ENCODE measurements at places on chromosomes 1 and 21.

- no peak for DNase-seq
Measured at GRCh38 chr1:9253453-9254105, 19.0 kb downstream of the H6PD start.

DNA sequence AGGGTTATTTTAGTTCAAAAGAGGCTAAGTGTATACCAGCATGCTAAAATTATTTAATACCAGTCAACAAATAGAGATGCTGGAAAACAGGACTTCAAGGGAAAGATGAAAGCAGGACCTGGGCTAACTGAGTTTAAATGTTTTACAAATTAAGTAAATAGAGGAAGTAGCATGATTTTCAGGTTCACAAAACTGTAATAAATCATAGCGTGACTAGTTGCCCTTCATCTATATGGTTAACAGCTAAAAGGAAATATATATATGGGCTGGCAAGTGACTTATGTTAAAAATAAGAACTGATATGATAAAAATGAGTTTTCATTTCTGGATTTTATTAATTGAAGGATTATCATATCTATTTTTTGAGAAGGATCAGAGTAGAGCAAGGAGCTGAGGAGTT is 25.6 kb downstream of the DPYD start:
- DNase-seq, result no peak

- no peak for DNase-seq
Measured at GRCh38 chr1:37189111-37189510, 154.8 kb upstream of the GRIK3 start.

GRCh38 chr1:242828199-242828598 is 303.7 kb upstream of the PLD5 start:
- no peak for DNase-seq

DNA sequence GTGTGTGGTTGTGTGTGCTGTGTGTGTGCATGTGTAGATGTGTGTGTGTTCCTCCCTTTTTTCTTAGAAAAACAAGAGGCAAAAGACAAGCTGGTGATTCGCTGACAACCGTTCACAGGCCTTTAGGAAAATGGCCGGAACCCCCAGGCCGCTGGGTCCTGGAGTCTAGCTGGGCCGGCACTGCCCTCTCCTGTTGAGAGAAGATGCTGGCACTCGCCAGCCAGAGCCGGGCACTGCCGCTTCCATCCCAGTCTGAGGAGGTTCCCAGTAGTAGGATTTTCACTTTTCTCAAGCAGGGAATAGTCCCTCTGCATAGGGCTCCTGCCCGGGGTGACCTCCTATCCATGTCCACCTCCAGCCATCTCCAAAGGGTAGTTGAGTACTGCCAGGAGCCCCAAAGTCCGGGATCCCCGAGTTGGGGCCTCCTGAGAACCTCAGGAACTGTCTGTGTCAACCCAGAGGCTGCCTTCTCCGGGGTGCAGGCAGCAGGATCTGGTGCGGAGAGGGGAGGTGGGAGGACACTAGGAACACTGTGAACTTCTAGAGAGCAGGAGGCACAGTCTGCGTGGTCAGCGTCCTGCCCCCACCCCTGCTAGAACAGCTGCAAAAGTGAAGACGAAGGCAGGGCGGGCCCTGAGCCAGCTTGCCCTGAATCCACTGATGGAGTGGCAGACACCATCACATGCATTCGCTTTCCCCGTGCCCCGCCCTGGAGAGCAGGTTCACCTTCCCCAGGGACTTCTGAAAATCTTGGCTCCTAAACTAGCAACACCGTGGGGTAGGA is 44.1 kb upstream of the ARHGEF16 start:
- peak; percentile 59 for DNase-seq

- no peak for DNase-seq
Measured at GRCh38 chr1:184545601-184546000, 158.8 kb downstream of the C1orf21 start.

DNA sequence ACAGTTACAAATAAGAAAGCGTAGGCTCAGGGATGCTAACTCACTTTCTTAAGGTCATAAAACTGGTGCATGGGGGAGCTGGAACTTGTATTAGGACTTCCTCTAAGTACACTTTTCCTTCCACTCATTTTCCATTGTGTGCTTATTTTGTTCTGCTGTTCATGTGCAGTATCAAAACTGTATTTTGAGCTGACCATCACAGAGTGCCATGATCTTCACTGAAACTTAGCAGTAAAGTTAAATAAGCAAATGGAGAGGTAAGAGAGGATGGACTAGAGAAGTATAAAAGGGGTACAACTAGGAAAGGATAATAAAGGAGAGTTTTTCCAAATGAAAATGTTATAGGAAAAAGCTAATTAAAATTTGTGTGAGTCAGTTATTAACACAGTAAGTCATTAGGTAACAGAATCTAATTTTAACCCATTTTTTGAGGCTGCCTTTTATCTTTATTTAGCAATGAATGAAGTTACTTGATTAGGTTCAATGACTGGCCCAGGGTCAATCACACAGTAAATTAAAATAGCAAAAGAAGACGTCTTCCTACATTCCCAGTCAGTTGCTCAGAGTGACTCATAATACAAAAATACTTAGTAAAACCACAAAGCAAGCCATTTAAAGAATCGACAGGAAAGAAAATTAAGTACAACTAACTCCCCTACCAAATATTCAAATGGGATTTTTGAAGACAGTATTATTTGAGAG is 165.8 kb upstream of the C1orf105 start:
- peak; percentile 13 for DNase-seq

GRCh38 chr1:220906561-220907334 is 27.5 kb downstream of the HLX start:
- DNase-seq, result peak; percentile 34

GRCh38 chr1:179709841-179710329 is 33.2 kb upstream of the FAM163A start:
- DNase-seq, result no peak

- DNase-seq, result no peak
Measured at GRCh38 chr1:232463225-232463624, 166.7 kb downstream of the SIPA1L2 start.

- DNase-seq, result no peak
Measured at GRCh38 chr1:176225911-176226310, 18.8 kb upstream of the COP1 start.

- DNase-seq, result no peak
Measured at GRCh38 chr1:243594455-243594854, 255.6 kb downstream of the AKT3 start.

DNA sequence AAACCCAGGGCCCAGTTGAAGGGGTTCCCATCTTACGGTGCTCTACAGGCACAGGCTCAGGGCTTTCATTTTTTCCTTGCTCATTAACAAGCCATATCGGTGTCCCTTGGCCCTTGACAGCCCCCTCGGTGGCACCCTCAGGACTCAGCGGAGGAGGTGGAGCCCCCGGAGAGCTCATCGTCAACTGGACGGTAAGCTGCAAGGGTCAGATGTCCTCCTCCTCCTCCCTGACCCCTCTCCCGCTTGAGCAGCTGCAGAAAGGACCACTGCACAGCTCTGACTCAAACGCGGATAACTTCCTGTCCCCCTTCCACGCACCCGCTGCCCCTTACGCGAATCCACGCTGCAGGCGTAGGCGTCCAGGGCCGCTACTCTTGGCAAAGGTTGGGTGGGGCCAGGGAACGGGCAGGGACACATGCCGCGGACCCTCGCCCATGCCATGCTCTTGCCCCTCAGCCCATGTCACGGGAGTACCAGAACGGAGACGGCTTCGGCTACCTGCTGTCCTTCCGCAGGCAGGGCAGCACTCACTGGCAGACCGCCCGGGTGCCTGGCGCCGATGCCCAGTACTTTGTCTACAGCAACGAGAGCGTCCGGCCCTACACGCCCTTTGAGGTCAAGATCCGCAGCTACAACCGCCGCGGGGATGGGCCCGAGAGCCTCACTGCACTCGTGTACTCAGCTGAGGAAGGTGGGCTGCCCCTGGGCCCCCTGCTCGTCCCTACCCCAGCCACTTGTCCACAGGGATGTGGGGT is 14.7 kb downstream of the TMEM81 start:
- no peak for DNase-seq

GRCh38 chr1:81670286-81670685 is 130.4 kb upstream of the ADGRL2 start:
- DNase-seq, result peak; percentile 73

GRCh38 chr21:17658931-17659330 is 46.2 kb upstream of the BTG3 start:
- no peak for DNase-seq

GRCh38 chr1:241503444-241503843 is 16.1 kb downstream of the FH start:
- DNase-seq, result no peak

GRCh38 chr1:109890115-109890953 is 20.3 kb upstream of the CSF1 start:
- no peak for DNase-seq

- no peak for DNase-seq
Measured at GRCh38 chr21:25722631-25723030, 12.1 kb downstream of the ATP5PF start.

DNA sequence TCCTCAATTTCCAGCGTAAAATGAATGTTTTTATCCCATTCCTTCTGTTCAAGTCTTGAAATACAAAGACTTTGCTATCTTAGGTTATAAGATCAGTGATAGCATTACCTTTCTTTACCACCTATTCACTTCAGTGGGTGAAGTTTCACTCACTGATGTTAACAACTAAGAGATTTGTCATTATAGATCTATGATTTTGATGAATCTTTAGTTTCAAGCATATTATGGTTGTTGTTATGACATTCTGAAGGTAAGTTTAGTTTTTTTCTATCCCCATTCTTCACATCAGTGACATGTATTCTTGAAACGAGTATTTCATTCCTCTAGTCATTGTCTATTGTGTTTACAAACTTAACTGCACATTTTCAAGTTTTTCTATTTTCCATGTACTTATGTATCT is 182.5 kb downstream of the ATP6V1G3 start:
- DNase-seq, result no peak

GRCh38 chr1:60978421-60979357 is 103.7 kb upstream of the NFIA start:
- DNase-seq, result peak; percentile 17

- no peak for DNase-seq
Measured at GRCh38 chr1:233490488-233490887, 123.4 kb upstream of the KCNK1 start.

- no peak for DNase-seq
Measured at GRCh38 chr1:29655945-29656850, 419.9 kb downstream of the PTPRU start.

DNA sequence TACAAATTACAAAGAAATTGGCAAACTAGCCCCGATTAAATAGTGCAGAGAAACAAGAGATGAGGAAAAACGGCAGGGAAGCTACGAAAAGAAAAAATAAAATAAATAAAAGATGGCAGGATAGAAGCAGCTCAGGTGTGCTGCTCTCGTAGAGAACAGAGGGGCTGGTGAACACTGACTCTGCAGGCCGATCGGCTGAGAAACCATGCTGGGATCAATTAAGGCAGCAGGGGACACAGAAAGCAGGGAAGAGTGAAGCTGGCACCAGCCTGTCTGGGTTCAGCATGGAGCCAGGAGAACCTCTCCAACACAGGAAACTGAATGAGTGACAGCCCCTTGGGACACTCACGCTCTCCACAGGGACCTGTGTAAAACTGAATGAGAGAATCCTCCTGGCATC is 39.5 kb upstream of the TMPRSS15 start:
- DNase-seq, result no peak

GRCh38 chr1:102535829-102536505 is 539.2 kb upstream of the OLFM3 start:
- DNase-seq, result no peak

DNA sequence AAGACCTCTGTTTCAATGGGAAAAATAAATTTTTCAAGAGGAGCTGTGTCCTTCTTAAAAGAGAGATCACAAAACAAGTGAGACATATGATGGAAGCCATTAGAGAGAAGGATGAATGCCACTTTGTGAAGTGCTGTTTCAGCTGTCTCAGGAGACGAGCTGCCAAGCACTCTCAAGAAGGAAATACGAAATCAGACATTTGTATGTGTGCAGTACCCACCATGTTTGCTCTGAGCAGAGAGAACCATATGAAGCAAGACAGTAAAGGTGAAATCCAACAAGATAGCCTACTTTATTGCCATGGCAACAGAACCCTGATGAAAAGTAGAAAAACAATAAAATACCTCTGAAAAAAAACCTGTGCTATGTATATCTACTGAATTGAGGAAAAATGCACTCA is 168.1 kb downstream of the AMY1C start:
- no peak for DNase-seq

GRCh38 chr1:244171241-244171985 is 120.3 kb downstream of the ZBTB18 start:
- no peak for DNase-seq

GRCh38 chr1:87644033-87644578 is 315.4 kb downstream of the LMO4 start:
- DNase-seq, result no peak

GRCh38 chr1:6688001-6688400 is 13.6 kb downstream of the DNAJC11 start:
- DNase-seq, result no peak

DNA sequence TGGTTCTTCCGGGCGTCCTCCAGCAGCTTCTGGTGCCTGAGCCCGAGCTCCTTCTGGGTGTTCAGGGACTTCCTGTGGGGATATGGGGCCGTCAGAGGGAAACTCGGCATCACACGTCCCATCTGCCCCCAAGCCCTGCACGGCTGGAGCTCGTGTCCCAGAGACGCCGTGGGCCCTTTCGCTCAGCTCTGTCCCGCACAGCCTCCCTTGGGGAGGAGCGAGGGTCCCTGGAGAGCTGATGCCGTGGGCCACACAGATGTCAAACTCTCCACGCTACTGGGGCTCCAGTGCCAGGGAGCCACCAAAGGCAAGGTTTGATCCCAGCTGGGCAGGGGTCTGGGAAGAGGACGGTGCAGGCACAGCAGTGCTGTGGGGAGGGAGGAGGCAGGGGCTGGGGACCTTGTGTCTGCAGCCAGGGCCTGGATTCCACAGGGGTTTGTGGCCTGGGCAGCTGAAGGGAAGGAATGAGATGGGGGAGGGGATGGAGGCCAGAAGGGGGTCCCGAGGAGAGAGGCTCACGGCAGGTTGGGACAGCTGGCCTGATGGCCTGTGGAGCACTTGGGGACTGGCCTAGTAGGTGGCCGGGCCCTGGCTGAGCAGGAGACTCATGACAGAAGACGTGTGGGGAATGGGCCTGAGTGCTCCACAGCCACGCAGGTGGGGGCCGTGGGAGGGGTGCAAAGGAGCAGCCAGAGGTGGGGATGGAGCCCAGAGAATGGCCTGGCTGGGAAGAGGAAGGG is 30.4 kb downstream of the CFAP74 start:
- DNase-seq, result no peak

DNA sequence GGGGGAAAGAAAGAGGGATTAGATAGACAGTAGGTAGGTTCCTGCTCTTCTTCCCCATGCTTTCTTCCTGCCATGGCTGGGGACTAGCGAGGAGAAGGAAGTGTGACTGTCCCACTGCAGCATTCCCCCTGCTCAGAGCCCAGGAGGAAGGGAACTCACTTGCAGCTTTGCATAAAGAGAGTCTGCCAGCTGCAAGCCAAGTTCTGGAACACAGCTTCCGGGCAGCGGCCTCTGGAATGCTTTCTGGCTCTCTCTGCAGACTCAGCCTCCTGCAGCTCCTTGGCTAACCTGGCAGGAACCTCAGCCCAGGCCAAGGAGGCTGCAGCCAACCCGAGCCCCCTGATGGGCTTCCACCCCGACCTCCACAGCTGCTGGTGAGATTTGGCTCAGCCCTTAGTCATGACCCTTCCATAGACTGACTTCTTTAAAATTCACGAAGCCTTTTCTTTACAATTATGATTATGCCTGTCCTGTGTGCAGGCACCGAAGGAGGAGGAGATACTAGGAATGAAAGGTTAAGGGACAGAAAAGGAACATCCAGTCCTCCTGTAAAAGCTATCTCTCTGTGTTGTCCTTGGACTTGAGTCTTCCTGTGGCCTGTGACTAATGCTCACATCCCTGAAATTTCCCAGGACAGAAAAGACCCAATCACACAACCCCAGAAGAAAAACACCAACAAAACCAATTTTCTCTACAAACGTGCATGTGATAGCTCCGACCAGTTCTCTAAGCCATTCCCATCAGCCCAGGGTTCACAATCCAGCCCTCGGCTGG is 108.2 kb upstream of the OLIG2 start:
- DNase-seq, result no peak

Measured in H54 (cell line).